ENCODE measurements at places on chromosomes 11 and 22. TPM values are rescaled to one million over a fixed set of nuclear protein-coding genes. Genes with fewer than 3 reads are reported as not detected.

DNA sequence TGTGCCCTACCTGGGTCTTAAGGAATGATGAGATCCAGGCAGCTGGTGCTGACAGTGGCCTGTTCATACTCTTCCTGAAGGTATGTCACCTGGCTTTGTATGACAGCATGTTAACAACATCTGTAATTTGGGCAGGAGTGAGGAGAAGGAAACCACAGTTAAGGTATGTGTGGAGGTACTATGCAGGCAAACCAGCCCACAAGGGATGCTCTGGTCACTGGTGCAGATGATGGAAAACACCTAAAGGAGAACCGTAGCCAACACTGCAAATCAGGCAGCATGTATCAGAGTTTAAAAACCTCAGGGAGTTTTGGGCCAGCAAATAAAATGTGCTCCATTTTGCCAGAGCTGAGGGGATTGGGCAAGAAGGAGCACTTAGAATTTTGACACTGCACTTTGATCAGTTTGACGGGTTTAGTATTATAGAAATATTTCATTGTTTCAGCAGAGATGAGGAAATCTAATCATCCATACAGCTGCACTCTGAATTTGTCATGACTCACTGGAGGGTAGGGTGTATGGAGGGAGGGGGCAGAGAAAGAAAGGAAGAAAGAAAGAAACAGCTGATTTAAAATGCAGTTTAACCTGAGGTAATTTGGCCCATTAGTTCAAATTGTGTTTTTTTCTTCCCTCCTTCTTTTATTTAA lies 260.9 kb downstream of the KIRREL3 start:
- H3K27ac ChIP-seq = no peak overlapping the region
- H3K4me3 ChIP-seq = no peak overlapping the region
- DNase-seq = no peak
- H3K27me3 ChIP-seq = no peaks in the 10 kb centered on the region
- no peaks in the 10 kb centered on the region for H3K36me3 ChIP-seq

DNA sequence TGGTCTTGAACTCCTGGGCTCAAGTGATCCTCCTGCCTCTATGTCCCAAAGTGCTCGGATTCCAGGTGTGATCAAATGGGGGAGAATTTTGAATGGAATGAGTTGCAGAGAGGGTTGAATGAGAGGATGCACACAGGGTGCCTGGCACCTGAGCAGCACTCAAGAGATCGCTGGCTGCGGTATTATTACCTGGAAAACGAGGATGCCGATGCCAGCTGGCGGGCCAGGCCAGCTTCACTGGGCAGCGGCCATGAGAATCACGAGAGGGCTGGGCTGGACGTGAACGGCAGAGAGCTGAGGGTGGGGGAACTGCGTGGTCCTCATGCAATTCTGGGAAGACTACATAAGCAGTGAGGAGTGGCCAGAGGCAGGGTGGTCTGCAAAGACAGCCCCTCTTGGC lies 2.9 kb downstream of the MGAT3 start:
- H3K27ac ChIP-seq = no peak overlapping the region
- DNase-seq = no peak
- peaks cover 14% of the 10 kb centered on the region for H3K4me1 ChIP-seq
- H3K4me3 ChIP-seq = no peak overlapping the region

DNA sequence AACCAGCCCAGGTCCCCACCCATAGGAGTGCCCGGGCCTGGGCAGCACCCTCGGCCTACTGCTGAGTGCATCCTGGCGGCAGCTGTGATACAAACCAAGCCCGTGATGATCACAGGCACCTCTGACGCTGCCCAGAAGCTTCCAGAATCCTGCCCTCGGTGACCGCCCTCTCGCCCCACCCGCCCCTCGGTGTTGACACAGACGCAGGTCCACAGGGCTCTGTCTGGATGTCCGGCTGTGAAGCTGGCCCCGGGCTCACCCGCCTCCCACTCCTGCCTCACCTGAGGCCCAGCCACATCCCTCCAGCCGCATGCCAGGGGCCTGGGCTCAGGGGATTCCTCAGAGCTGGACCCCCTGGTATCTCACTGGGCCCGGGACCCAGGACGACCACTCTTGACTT lies 191.0 kb downstream of the BRD1 start:
- H3K27me3 ChIP-seq = no peaks in the 10 kb centered on the region
- no peaks in the 10 kb centered on the region for H3K4me1 ChIP-seq
- no peak for DNase-seq
- no peak overlapping the region for H3K4me3 ChIP-seq

- H3K4me3 ChIP-seq = no peak overlapping the region
- H3K36me3 ChIP-seq = no peaks in the 10 kb centered on the region
- H3K27ac ChIP-seq = no peak overlapping the region
- no peak for DNase-seq
- no peaks in the 10 kb centered on the region for H3K27me3 ChIP-seq
Observed at GRCh38 chr11:43138621-43139140, 173.1 kb upstream of the API5 start.

DNA sequence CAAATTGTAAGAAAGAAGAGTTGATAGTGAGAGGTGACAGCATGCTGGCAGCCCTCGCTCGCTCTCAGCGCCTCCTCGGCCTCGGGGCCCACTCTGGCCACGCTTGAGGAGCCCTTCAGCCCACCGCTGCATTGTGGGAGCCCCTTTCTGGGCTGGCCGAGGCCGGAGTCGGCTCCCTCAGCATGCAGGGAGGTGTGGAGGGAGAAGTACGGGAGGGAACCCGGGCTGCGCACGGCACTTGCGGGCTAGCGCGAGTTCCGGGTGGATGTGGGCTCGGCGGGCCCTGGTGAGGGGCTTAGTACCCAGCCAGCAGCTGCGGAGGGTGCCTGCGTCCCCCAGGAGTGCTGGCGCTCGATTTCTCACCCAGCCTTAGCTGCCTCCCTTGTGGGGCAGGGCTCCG lies 539.7 kb upstream of the CCDC179 start:
- no peak overlapping the region for H3K4me3 ChIP-seq
- no peak overlapping the region for H3K27ac ChIP-seq
- no peak for DNase-seq
- H3K4me1 ChIP-seq = no peaks in the 10 kb centered on the region
- no peaks in the 10 kb centered on the region for H3K36me3 ChIP-seq
- H3K27me3 ChIP-seq = no peaks in the 10 kb centered on the region

DNA sequence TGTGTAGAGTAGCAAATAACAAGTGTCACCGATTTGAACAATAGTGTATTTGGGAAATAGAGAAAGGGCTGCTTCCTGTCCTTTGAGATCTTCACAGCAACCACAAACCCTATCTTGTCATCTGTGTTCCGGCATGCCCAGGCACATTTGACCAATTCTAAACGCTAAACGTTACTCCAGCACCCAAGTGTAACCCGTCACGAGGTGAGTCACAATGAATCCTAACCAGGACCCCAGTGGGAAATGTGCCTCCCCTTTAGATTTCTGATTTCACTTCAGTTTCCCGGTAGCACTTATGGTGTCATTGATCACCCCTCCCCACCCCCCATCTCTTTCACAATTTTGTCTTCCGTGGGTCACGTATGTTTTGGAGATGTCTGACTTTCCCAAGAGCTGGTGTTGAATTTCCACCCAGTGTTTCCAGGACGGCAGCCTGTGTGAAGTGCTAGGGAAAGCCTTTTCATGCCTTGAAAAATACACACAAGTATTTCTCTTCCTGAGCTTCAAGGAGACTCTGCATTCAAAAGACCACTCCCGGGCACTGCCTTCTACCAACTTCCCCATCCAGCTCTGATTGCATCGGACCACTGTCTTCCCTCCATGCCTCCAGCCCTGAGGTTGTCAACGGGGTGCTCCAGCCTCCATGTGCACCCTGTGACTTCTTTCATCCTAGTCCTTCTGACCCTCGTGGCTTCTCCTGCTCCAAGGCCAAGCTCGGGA lies 10.5 kb upstream of the C11orf24 start:
- no peaks in the 10 kb centered on the region for H3K27me3 ChIP-seq
- peak; percentile 85 for DNase-seq
- H3K4me1 ChIP-seq = peaks cover 26% of the 10 kb centered on the region
- peak overlapping the region; percentile 64 for H3K27ac ChIP-seq

GRCh38 chr11:104095791-104096190 lies 59.4 kb downstream of the DDI1 start:
- H3K27ac ChIP-seq = no peak overlapping the region
- no peaks in the 10 kb centered on the region for H3K36me3 ChIP-seq
- H3K4me1 ChIP-seq = no peaks in the 10 kb centered on the region
- no peaks in the 10 kb centered on the region for H3K27me3 ChIP-seq

DNA sequence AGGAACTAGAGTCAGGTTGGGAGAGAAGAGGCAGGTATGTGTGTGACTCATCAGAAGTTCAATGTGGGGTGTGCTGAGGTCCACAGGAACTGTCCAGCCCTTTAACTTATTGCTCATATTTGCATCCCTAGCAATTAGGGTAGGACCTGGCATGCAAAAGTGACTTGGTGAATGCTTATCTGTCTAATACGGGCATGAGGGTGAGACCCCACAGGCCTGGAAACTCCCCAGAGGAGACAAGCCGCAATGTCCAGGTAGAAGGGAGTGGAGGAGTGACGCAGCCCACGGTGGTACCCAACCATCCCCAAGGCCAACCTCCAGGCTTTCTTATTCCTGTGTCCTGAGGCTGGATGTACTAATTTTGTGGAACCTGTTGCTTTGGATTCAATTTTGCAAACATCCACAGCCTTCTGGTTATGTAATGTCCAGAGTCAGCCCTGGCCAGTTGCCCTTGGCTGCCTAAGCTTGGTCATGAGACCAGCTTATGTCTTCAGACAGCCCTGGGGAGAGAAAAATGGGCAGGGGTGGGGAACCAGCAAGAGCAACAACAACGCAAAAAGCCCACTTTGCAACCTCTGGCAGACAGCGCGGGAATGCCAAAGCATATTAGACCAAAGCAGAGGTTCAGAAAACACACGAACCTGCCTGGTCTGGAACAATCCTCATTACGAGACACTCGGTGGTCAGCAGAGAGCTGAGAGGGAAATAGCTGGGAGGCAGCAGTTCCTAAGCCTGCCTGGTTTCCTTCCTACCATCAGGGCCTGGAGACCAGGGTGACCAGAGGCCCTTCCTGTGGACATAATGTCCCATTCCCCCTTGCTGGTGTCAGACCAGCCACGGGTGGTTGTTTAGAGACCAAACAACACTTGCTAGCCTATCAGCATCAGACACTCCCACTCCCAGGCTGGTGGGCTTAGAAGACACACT lies 49.3 kb downstream of the TIMP3 start:
- no peak for DNase-seq
- no peak overlapping the region for H3K27ac ChIP-seq
- H3K4me3 ChIP-seq = no peak overlapping the region
- no peaks in the 10 kb centered on the region for H3K27me3 ChIP-seq

DNA sequence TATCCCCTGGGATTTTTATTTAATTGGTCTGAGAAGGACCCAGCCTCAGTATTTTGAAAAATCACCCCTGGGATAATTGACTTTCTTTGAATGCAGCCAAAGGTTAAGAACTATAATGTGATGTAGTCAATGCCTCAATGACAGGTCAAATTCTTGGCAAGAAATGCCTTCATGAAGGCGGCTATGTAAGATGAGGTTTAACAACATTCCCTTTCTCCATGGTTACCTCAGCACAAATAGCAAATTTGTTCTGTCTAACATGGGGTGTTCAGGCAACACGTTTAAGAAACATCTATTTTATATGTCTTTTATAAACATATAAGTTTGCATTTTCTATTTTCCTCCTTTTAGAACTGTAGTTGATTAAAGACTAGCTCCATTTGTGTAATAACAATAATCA lies 5.3 kb downstream of the SLN start:
- DNase-seq = peak; percentile 4
- H3K4me1 ChIP-seq = no peaks in the 10 kb centered on the region
- no peak overlapping the region for H3K27ac ChIP-seq
- no peak overlapping the region for H3K4me3 ChIP-seq
- peaks cover 19% of the 10 kb centered on the region for H3K27me3 ChIP-seq

DNA sequence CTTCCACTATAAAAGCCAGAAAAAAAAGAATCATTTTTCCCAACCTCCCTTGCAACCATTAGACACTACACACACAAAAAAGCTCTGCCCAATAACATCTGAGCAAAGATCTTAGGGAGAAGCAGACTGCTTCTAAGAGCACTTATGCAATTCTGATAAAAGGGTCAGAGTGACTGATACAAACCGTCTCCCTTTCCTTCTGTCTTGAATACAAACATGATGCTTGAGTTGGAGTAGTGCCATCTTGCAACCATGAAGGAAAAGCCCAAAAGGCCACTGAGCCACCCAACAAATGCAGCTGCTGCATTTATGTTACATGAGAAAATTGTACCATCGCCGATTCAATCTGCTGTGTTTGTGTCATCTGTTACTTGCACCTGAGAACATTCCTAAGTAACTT lies 47.6 kb upstream of the EED start:
- H3K27ac ChIP-seq = no peak overlapping the region
- H3K4me3 ChIP-seq = no peak overlapping the region
- peaks cover 33% of the 10 kb centered on the region for H3K4me1 ChIP-seq
- peaks cover 3% of the 10 kb centered on the region for H3K36me3 ChIP-seq

GRCh38 chr22:30312053-30312452 lies 14.7 kb downstream of the TBC1D10A start:
- DNase-seq = no peak
- H3K36me3 ChIP-seq = peaks cover 35% of the 10 kb centered on the region
- H3K4me1 ChIP-seq = peaks cover 87% of the 10 kb centered on the region
- peak overlapping the region; percentile 64 for H3K27ac ChIP-seq

DNA sequence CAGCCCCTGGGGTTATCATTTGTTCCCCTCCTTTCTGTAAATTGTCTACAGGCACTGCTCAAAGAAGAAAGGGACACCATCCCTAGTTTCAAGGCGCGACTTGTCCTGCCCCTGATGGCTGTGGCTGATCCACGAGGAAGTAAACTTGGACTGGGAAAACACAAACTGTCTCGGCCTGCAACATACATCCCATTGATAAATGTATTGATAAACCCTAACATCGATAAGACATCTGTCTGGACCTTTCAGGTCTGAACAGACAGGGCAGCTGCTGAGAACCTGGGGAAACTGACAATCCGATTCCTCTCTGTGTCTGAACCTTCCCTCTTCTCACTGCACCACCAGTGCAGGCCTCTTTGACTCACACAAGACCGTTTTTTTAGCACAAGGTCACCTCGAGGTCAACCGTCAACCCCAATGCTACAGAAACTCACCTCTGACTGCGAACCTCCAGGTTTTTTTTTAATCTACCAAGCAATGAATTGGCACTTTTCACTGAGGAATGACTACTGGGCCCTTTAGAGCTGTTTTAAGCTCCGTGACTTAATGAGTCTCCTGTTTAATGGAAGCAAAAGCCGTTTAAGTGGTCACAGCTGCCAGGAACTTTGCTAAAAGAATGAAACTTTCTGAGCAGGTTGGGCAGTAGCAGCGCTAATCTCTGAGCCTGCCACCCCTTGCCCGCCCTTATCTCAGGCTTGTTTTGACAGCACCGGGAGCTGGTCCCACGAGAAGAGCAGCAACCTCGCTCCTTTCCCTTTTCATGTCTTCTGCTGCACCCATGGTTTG lies 203.8 kb upstream of the TMEM45B start:
- no peaks in the 10 kb centered on the region for H3K4me1 ChIP-seq
- H3K4me3 ChIP-seq = no peak overlapping the region
- no peaks in the 10 kb centered on the region for H3K27me3 ChIP-seq
- H3K27ac ChIP-seq = no peak overlapping the region

GRCh38 chr22:36356708-36357624 lies 30.8 kb downstream of the MYH9 start:
- DNase-seq = peak; percentile 78
- peak overlapping the region; percentile 85 for H3K27ac ChIP-seq
- H3K36me3 ChIP-seq = peaks cover 38% of the 10 kb centered on the region
- H3K27me3 ChIP-seq = no peaks in the 10 kb centered on the region
- H3K4me1 ChIP-seq = peaks cover 74% of the 10 kb centered on the region
- H3K4me3 ChIP-seq = peak overlapping the region; percentile 67

DUSP8 gene
- total RNA-seq = 1.6 TPM

OR4C46 gene
- not detected for total RNA-seq

APOL5 gene
- total RNA-seq = not detected

TRIM6 gene
- 0.14 TPM for total RNA-seq

TSPAN32 gene
- total RNA-seq = 2.4 TPM

RAG2 gene
- not detected for total RNA-seq
